Naive thymus-derived CD4-positive, alpha-beta T cell (primary cell): ENCODE measurements at places on chromosomes 16 and 17. TPM values are rescaled to one million over a fixed set of nuclear protein-coding genes. Genes with fewer than 3 reads are reported as not detected.

Gene KRTAP1-5
- not detected for total RNA-seq

Gene MEFV
- total RNA-seq = 38.1 TPM

Gene CTCF
- 51.4 TPM for total RNA-seq

DNA sequence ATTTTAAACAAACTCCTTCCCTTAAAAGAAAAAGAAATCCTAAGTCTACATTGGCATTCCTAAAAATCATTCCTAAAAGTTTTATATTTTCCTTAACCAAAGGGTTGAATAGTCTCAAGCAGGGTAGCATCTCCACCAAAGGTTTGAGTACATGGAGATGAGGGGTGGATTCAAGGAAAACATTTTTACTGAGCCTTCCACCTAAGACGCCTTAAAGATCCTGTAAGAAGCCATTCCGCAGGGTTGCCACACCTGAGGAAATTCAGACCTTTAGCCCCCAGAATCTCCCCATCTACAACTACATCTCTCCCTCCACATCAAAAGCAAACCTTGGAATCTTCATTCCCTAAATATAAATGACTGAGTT lies 7.7 kb upstream of the AKTIP start:
- DNase-seq = no peak

- no peak for DNase-seq
These were observed 16.6 kb downstream of the NAGPA start for GRCh38 chr16:5016967-5017677.

- no peak for DNase-seq
These were observed 996 bp downstream of the STRADA start for GRCh38 chr17:63740464-63741142.

- DNase-seq = no peak
These were observed 48.7 kb downstream of the GSG1L start for GRCh38 chr16:28014851-28015250.

GRCh38 chr17:17242246-17242645 lies 5.3 kb upstream of the FLCN start:
- no peak for DNase-seq
